ENCODE measurements at places on chromosomes 12 and 14.

DNA sequence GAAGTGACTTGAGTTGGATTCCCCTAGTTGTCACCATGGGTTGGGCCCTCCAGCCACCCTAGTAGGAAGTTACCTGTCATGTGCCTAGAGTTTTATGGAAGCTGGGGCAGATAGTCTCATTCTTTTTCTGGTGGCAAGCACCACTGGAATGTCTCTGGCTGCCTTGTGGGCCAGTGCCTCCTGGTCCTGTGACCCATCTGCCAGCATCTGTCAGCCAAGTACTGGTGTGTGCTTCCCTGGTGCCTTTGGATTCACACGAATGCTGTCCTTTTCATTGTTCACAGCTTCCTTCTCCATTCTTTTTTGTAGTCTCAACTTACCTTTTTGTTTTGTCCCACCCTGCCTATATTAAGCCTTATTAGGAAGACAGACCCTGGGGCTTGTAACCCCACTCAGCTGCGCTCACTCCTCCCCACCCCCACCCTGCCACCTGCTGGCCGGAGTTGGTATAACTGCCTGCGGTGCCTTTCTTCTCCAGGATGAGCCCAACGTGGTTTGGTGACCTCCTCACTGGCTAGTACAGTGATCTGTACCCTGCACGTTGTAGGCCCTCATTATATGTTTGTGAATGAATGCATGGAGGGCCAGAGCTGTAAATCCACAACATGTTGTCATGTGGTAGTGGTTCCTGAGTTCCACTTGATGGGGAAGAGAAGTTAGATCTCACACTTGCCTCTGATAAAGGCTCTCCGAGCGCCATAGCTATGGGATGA, 125.7 kb downstream of the TSPAN9 start:
- peak; percentile 32 for DNase-seq

DNA sequence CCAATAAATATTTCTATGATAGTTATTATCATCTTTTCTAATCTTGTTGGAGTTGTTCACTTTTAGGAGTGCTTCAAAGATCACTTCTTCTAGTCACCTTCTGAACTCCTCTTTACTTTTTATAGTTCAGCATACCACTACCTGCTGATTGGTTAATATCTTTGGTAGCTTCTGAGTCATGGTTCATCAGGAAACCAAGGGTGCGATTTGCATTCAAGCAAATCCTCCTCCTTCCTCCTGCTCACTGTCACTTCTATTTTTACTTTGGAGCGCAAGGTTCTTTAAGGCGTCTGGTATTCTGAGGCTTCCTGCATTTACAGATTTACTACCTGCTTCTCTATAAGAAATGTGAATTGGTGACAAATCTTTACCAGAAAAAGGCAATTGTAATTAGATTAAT, 24.0 kb downstream of the SYT1 start:
- no peak for DNase-seq

DNA sequence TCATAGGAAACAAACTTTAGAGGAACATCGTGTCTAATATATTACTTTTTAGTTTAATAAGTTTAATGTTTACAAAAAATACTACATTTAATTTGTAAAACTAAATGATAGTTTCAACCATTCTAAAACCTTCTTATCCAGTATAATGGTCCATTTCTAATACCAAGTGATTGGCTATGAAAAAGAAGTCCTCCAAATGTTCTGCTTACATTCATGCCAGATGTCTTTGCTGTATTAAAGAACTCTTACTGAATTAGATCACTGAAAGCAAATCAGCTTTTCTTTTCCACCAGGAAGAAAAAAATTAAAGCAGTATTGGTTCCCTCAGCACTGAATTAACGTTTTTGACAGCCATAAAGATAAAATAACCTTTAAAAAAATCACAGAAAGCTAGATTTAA, 3.7 kb downstream of the NOVA1 start:
- no peak for DNase-seq

DNA sequence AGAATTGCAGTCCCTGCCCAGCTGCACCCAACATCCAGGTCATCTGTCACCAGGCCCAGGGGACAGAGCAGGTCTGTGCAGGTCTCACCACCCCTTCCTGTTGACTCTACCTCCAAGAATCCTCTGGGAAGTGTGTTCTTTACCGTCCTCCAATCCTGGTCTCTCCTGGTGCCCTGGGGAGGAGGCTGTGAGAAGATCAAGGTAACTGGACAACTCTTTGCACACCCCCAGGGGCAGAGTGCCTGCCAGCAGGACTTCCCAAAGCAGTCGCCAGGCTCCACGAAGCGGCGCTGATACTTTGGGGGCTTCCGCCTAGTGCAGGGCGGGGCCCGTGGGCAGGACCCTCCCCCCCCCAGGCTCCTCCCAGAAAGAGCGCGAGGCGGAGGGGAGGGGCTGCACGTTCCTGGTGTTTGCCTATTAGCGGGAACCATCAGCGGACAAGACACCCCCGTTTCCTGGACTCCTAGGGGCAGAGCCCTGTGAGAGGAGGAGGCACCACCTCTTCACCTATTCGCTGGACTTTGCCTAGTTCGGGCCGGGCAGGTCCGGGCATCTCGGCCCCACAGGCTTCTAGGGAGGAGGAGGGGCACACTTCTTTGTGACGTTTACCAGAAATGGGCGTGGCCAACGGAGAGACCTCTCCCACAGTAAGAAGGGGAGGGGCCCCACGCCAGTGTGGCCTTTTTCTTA, 918.0 kb downstream of the AACS start:
- peak; percentile 88 for DNase-seq

DNA sequence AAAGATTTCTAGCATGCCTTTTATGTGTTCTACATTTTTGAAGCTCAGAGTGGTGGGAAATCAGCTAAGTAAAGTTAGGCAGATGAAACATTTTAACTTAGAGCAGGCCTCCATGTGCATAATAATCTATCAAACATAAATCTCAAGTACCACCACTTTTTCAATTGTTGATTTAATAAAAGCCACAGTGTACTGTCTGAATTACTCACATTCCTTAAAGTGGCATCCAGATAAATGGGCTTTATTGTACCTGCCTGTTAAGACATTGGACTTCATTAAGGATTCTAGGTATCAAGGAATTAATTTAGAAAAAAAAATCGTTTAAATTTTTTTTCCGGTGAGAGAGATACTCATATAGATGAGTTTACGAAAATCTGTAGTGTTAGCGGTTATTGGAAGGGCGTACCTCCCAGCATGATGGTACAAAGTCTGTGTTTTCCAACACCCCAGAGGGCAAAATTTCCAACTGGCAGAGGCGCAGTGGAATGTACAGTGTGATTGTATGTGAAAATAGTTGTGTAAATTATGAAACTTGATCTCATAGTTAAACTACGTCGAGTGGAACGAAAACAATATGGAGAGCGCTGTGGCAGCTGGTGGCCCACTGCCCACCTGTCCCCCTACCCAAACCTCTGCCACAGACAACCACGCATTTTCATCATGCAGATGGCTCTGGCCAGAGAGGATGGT, 25.0 kb downstream of the ELK3 start:
- DNase-seq = no peak

GRCh38 chr12:52945389-52946232, 3.3 kb upstream of the KRT18 start:
- DNase-seq = no peak

DNA sequence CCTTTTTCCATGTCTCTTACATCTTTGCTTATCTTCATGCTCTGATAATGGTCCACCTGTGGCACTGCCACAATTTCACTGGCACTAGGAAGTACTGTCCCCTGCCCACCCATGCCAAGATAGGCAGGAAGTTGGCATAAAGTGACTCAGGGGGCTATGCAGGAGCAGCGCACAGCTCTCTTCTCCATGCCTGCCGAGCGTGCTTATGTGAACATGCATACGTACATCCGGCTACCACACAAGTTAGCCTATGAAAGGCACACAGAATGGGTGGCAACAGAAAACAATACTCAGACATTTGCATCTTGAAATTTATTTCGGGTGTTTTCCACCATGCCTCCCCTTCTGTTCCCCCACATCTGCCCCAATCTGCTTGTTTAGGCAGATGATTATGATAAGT, 174.4 kb upstream of the GZMB start:
- DNase-seq = no peak

DNA sequence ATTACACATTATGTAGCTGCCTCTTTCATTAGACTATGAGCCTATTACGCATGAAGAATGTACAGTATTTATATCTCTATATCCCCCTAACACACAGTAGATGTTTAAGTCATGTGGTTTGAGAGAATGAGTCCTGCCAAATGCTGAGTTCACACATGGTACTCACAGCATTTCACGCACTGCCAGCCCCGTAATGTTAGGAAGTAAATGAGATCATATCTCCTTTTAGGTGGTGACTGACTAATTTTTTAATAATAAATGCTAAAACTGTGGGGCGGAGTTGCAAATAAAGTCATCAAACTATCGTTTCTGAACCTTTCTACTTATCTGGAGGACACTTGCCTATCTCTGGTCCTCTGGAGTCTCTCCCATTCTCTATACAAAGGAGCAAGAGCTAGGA, 343.8 kb downstream of the ADAMTS20 start:
- DNase-seq = no peak

DNA sequence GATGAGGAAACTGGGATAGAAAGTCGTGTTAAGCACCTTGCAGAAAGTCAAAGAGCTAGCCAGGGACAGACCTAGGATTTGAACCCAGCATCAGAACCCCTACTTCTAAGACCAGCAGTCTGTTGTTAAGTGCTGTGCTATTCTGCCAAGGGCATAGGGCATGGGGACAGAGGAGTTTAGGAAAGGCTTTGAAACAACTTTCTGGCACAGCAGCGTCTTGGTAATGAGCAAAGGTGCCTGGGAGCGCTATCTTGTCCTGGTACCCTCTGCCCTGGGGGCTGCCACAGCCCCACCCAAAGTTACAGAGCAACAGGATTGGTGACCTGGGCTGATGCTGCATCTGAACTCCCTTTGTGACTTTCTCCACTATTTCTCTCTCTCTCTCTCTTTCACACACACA, 1108.1 kb downstream of the BCL11B start:
- DNase-seq = no peak

DNA sequence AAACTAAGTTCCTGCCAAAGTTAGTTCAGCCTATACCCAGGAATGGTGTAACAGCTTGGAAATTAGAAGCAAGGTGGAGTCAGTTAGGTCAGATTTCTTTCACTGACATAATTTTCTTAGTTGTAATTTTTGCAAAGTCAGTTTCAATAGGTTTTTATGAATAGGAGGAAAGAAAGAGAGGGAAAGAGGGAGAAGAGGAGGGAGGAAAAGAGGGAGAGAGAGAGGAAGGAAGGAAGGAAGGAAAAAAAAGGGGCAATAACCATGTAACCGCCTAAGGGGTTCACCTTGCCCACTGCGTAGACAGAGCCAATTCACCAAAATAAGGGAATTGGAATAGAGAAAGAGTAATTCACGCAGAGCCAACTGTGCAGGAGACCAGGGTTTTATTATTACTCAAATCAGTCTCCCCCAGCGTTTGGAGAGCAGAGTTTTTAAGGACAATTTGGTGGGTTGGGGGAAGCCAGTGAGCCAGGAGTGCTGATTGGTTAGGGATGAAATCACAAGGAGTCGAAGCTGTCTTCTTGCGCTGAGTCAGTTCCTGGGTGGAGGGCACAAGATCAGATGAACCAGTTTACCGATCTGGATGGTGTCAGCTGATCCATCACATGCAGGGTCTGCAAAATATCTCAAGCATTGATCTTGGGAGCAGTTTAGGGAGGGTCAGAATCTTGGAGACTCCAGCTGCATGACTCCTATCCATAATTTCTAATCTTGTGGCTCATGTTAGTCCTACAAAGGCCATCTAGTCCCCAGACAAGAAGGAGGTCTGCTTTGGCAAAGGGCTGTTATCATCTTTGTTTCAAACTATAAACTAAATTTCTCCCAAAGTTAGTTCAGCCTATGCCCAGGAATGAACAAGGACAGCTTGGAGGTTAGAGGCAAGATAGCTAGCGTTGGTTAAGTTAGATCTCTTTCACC, 126.0 kb upstream of the AMIGO2 start:
- DNase-seq = no peak

DNA sequence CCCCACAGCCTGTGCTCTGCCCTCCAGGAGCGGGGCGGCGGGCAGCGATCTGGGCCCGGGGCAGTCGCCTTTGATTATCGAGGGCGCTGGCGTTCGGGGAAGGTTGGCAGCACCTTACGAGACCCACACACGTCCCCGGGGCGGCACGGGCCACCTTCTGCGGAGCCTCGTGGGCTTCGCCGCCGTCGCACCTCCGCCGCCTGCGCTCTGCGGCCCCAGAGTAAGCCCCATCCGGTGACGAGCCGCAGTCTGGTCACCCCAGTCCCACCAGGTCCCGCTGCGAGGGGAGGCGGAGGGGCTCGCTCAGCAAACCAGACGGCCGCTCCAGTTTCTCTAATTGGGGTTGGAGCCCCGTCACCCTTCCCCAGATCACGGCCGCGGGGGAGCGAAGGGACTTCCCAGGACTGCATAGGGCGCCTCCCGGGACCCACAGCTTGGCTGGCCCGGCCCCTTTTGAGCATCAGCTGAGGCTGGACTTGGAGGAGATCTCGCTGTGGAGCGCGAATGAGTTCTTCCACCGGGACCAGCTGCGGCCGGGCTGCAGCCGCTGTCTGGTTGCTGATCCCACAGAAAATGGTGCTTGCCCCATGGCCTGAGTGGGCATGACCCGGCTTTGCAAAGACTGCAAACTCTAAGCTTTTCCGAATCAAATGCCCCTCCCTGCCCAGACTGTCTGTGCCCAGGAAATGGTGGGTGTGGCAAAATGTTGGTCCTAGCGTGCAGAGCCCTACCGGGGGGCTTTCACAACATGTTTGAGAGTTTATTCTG, 560 bp downstream of the LGALS3 start:
- DNase-seq = no peak

GRCh38 chr14:68874746-68875155, 81.9 kb upstream of the ZFP36L1 start:
- DNase-seq = no peak

DNA sequence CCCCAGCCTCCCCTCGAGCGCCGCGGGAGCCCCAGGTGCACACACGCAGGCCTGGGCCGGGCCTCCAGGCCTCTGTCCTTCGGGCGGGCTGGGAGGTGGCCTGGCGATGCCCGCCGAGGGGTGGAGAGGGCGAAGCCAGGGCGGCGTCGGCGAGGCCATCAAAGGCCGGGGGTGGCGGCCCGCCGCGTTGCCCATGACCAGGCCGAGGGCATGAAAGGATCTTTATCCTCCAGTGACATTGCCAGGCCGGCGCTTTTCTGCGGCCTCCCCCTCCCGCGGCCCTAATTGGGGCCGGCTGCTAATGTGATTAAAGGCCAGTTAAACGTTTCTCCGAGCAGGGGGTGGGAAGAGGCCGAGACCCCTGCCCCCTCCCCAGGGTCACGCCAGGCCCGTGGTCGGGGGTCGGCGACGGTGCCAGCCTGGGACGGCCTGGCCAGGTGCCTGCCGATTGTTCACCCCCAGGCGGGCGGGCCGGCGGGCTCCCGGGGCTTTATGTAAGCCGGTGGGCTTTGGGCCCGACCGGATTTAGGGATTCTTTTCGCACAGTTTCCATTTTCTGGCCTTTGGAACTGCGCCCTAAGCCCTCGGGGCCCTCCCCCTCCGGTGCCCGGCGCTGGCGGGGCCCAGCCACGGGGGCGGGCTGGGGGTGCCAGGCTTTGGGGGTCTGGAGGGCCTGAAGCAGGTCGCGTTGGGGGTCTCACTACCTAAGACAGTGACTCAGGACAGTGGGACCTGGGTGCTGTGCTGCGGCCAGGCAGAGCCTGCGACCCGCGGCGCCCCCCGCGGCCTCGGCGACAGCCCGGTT, 103.2 kb upstream of the DIO3 start:
- no peak for DNase-seq

- DNase-seq = peak; percentile 96
Observed at GRCh38 chr14:89041257-89041582, 216.8 kb downstream of the TTC8 start.
